ENCODE measurements at places on chromosomes 13 and 19.

GRCh38 chr13:72998012-72998411 lies 60.8 kb upstream of the KLF5 start:
- DNase-seq: no peak

DNA sequence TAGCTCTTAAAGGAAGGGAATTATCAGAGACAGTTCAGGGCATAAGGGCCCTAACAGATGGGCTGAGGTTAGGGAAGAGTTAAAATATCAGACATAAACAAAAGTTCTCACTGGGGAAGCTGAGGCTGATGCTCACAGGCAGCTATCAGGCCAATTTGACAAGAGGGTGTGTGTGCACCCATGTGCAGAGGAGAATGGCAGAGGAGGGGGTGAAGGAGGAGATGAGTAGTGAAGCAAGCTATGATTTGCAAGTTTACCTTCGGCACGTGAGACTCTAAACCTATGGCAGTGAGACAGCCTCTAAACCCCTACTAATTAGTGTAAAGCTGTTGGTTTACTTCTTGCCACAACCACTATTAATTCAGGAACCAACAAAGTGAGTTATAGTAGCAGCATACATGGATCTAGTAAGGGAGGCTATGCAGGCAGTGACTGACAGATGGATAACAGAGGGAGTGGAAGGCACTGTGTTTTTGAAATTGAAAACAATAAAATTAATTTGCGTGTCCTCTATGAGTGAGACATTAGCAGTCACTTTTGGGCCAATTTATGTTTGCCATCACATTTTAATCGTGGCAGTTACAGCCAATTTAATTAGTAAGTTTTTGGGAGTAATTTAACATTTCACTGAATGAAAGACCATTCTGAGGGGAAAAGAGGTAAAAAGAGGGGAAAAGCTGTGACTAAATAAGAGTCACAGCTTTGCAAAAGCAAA lies 99.6 kb upstream of the HTR2A start:
- no peak for DNase-seq

DNA sequence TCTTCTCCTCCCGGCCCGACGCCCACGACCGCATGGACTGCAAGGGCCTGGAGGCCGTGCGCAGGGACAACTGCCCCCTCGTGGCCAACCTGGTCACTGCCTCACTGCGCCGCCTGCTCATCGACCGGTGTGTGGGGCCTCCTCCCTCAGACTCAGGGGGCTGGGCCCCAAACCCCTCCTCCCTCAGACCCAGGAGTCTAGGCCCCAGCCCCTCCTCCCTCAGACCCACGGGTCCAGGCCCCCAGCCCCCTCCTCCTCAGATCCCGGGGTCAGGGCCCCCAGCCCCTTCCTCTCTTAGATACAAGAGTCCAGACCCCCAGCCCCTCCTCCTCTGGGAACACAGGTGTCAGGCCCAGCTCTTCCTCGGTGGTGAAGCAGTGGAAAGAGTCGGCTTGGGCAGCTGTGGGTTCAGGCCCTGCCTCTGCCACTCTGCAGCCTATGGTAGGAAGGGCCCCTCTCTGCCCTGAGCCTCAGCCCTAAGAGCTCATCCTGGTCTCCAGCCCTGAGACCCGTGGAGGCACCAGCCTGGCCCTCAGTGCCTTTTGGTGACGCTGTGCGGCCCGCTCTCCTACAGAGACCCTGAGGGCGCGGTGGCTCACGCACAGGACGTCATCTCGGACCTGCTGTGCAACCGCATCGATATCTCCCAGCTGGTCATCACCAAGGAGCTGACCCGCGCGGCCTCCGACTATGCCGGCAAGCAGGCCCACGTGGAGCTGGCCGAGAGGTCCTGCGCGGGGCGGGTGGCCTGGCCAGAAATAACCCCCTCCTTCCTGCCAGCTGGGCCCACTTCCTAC lies 3.7 kb upstream of the SPIB start:
- DNase-seq: peak; percentile 45

DNA sequence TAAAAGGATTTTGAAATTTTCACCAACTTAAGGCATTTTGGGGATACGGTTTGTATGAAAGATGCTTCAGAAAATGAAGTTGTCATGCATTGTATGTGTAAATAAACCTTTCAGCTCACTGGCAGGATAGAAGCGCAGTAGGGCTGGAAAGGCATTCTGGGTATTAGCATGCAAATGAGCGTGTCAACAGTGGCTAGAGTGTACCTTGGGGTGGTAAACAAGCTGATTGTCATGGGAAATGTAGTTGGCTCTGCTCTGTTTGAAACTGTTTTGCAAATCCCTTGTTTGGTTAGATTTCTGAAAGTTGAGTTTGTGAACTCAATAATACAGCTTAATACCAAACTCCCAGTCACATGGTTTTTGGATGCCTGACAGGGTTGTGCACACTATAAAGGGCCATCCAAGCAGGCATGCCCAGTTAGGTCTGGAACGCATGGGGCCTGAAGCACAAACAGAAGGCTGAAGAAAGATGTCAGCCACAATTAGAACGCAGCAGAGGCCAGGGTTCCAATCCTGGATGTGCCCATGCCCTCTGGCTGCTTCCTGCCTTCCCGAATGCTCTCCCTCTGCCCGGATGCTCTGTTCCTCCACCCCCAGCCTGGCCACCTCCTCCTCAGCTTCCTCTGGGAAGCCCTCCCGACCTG lies 14.6 kb downstream of the GSX1 start:
- no peak for DNase-seq

GRCh38 chr13:113622791-113623490 lies 35.1 kb downstream of the ATP4B start:
- DNase-seq: no peak

GRCh38 chr13:44876782-44877324 lies 112.4 kb downstream of the NUFIP1 start:
- DNase-seq: no peak

- no peak for DNase-seq
Observed at GRCh38 chr19:5837761-5838352, 1.6 kb downstream of the FUT6 start.

DNA sequence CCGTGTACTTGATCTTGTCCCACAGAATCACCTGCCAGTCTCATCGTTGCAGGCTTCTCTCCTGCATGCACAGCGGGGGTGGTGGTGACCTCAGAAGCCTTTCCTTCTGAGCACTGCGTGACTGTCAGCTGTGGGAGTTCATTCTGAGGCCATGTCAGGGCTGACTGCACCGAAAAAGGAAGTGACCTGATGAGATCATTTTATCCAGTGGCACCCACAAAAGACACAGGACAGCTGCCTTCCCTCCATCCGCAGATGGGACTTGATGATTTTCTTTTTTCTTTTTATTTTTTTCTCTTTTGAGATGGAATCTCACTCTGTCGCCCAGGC lies 89.7 kb downstream of the RAB20 start:
- no peak for DNase-seq

GRCh38 chr13:108120302-108120701 lies 95.0 kb downstream of the LIG4 start:
- DNase-seq: no peak

DNA sequence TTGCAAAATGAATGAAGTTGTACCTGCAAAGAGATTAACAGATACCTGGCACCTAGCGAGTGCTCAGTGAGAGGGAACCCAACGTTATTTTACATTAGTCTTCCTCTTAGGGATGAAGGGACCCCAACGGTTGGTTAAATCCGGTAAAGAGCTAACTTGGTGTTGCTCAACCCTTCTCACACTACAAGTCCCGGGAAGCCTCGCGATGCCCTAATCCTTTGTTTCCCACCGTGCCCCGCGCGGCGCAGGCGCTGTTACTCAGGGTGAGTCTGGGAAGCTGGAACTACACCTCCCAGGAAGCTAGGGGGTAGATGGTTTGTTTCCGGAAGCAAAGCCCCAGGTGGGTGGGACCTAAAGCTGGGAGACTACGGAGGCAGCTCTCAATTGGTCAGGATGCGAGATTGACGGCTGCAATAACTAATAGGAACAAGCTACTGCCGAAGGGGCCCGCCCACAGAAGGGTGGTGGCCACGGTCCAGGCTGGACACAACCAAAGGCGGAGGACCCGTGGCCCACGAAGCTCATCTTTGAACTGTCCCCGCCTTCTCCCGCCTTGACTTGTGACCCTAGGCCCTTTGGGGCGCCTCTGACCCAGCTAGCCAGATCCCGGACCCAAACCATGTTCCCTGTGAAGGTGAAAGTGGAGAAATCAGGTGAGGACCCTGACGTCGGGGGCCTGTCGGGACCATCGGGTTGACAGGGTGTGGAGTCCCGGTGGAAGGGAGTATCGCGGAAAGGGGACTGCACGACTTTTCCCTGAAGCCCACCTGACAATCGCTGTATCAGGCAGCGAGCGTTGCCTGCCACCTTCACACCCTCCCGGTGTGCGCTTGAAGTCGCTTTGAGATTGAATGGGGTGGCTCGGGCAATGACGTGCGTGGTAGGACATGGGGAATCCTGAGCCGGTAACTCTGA lies at the start of gene LIN37:
Gene LIN37 (plus strand): TSS at position 471 of the 915 bp plus-strand sequence. CDS start 149 bp downstream, at position 620.
- peak; percentile 96 for DNase-seq

- DNase-seq: no peak
Observed at GRCh38 chr19:50158577-50158976, 4.5 kb downstream of the IZUMO2 start.

DNA sequence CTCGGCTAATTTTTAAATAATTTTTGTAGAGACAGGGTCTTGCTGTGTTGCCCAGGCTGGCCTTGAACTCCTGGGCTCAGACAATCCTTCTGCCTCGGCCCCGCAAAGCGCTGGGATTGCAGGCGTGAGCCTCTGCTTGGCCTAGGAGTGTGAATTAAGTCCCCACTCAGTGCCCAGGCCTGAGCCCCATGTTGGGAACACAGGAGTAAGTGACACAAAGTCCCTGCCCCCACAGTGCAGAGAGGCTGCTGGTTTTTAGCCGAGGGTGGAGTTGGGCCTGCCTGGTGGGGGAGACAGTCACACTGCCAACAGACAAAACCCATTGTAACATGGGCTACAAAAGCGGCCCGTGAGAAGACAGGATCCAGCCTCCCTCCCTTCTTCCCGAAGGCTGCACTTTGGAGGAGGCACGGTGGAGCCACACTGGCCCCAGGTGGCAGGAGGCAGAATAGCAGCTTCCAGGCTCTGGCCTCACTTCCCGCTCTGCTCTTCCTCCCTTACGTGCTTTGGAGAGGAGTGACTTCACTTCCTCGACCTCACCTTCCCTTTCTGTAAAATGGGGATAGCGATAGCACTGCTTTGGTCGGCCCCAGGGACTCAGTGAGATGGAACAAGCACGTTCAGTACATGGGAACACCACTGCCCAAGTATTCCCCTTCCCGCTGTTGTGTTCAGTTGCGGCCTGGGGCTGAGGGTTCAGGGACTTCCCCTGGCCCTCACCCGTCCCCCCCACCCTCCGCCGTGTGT lies 15.2 kb upstream of the EHD2 start:
- peak; percentile 49 for DNase-seq

GRCh38 chr13:84607261-84608013 lies 725.2 kb upstream of the SLITRK1 start:
- no peak for DNase-seq

DNA sequence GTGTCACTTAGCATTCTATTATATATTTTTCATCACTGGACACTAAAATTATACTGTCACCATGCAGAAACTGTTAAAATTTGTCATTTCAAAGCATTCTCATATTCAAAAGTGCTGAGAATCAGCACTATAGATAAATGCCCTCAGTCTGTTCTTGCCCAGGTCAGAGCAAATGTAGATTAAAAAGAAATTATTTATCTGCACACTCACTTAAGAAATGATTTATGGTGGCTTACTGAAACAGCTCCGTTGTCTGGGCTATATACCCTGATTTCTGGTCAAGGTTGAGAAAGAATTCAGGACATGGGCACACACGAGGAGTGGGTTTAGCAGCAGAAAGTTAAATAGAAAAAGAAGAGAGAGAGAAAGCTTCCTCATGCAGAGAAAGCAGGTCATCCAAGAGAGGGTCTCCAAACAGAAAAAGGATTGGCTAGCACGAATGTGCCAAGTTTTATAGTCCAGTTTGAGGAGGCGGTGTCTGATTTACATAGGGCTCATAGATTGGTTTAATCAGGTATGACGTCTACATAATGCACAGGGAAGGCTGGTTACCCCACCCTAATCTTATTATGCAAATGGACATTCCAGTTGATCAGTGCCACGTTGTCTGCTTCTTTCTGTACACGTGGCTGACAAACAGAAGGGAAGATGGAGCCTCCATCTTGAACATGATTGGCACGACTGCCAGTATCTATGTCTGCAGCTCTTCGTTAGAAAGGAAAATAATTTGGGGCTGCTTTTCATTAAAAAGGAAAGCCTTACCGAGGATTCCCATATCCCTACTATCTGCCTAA lies 47.3 kb upstream of the N4BP2L1 start:
- DNase-seq: no peak

DNA sequence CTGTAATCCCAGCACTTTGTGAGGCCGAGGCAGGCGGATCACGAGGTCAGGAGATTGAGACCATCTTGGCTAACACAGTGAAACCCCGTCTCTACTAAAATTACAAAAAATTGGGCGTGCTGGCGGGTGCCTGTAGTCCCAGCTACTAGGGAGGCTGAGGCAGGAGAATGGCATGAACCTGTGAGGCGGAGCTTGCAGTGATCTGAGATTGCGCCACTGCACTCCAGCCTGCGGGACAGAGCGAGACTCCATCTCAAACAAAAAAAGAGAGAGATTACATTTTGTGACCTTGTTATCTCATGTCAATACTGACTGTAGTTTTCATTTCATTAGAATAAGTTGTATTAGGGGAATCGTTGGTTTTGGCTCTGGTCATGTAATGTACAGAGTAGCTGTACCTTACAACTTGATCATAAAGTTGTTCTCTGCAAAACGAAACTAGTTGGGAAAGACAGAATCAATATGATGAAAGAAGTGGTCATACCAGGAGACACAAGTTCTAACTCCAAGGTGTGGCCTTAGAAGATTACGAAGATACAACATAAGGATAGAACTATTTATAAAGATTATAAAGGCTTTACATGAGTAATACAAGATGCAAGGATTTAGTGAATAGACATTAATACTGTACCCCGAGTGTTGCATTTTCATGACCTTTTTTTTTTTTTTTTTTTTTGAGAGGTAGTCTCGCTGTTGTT lies 15.3 kb downstream of the TMEM38A start:
- DNase-seq: no peak

GRCh38 chr19:44876930-44877535 lies 14.0 kb upstream of the TOMM40 start:
- DNase-seq: no peak

DNA sequence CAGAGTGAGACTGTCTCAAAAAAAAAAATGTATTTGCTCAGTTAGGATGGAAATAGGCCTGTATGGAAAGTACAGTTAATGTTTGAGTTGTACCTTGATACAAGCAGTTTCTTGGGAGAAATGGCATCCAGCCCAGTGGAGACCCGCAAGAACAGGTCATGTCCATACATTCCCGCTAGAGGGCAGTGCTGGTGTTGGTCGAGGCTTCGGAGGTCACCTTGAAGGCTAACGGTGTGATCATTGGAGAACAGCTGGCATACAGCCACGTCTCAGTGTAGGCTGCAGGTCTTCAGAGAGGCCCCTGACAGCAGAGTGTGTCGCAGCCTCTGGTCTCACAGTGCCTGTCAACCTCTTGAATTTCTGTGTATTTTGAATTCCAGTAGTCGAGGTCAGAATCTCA lies 7.5 kb downstream of the ZNF610 start:
- no peak for DNase-seq

- no peak for DNase-seq
Observed at GRCh38 chr19:5542665-5543064, 25.1 kb downstream of the TINCR start.

Data from naive thymus-derived CD4-positive, alpha-beta T cell (primary cell).